ENCODE measurements at places on chromosomes 1 and 21. TPM values are rescaled to one million over a fixed set of nuclear protein-coding genes. Genes with fewer than 3 reads are reported as not detected.

- DNase-seq: no peak
These were observed 111.8 kb upstream of the PRMT6 start for GRCh38 chr1:106944721-106945120.

GRCh38 chr1:162549001-162549400, 12.5 kb upstream of the UAP1 start:
- no peak for DNase-seq

DNA sequence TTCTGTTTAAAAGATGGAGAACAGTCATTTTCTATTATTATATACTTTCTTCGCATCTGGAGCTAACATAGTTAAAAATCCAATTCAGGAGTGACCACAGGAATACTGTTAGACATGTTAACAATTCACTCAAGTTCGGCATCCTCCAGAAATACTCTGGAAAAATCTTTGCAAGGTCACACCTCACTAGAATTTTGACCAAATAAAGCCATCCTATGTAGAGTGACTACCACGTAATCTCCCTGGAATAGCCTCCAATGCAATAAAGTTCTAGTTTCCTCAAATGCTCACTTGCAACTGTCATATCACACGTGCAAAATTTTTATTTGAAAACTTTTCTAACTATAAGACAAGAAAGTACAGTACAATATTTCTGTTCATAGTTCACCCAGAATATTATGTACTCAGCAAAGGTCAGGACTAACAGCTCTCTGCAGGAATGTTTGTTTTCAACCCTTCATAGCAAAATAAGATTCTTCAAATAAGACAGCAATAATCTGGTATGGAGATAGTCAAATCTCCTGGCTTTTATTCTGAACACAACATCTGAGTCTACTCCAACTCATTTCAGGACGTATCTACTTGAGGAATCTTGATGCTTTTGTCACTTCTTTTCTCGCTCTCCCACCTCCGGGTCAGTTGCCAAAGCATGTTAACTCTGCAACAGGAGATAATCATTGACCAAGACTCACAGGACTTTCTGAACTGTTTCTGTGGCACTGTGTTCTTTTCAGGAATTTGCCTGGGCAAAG, 82.6 kb downstream of the GDAP2 start:
- no peak for DNase-seq

GRCh38 chr21:33121715-33122475, 52.0 kb downstream of the OLIG1 start:
- no peak for DNase-seq

- no peak for DNase-seq
These were observed 11.8 kb upstream of the DENND1B start for GRCh38 chr1:197787056-197787455.

- no peak for DNase-seq
These were observed 278.8 kb downstream of the AMY1C start for GRCh38 chr1:104028416-104029035.

DNA sequence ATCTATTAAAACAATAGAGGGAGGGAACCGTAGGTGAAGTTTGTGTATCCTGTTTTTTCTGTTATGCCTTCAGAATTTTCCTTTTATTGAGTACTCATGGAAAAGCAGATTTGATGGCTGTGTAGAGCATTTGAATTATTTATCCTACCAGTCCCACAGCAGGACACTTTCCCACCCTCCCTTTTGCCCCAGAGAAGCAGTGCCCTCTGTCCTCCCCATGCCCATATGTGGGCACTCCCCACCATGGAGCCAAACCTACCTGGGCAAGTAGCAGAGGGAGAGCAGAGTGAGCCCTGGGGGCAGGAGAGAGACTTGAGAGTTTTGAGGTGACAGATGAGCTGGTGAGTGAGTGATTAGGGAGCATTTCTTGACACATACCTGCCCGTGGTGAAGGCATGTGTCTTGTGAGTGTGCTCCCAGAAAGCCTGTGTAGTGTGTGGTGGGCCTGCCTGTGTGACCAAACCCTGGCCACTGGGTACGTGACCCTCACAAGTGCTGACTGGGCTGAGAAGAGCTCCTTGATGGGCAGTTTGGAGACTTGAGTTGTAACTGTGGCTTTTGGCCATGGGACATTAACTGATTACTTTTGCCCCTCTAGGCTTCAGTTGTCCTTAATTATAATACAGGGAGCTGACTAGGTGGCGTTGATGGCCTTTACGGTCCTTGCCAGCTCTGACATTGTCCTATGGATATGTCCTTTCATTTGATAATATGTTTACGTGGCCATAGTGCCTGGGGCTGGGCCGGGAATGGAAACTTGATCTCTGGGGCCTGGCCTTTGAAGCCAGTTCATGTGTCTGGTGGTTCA, 3.6 kb downstream of the PSEN2 start:
- DNase-seq: no peak

GRCh38 chr1:231581859-231582258, 44.7 kb upstream of the DISC1 start:
- no peak for DNase-seq

DNA sequence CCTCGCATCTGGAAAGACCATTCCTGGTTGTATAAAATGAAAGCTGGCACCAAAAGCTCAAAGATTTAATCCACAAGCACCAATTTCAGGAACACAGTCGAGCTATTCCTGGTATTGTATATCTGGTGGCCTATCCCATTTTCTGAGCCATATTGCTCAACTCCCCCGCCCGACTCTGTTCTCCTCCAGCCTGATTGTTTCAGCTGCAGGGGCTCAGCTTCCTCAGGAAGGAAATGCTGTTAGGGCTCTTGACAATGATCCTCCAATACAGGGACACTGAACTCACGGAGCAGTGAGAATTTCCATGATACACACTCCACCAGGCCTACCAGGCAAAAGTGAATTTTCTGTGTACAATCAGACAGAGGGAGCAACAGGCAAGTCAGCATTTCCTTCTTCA, 16.9 kb upstream of the TDRD10 start:
- DNase-seq: no peak

DNA sequence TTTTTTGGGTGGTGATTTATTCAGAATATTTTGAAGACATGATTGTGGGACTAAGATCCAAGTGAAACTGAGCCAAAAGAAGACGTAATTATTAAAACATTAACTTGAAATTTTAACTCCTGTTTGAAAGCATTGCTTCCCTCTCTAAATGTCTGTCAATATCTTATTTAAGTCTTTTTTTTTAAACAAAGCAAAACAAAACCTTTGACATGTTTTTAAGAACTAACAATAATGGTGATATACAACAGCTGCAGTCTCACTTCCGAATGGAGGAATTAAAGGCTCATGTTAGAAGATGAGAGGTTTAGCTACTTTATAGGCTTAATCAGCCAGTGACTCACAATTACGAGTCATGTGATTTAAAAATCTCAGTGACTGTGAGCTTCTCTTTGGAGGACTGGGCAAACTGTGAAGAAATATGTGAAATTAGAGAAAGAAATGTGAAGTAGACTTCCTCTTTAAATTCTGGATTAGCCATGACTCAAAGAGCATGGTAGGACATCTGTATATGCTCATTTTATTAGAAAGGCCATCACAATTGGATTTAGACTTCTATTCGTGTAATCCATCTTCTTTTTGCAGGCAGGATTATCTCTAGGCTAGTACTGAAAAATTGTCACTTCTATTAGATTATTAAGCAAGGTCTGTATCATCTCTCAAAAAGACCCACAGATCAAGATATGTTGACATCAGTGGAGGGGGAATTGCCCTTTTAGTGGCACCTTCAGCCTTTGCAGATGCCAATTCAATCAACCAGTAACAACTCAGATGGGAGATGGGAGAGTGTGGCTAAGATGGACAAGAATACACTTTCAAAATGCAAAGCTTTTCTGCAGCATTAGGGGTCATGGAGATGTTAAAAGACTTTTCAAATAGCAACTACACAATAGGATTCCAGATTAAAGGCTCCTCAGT, 28.7 kb downstream of the KCNA3 start:
- DNase-seq: no peak

- no peak for DNase-seq
These were observed 113.1 kb upstream of the GRIK3 start for GRCh38 chr1:37147392-37147831.

GRCh38 chr1:226625832-226626576, 77.4 kb downstream of the STUM start:
- DNase-seq: peak; percentile 68

GRCh38 chr21:31329456-31330143, 14.5 kb downstream of the TIAM1 start:
- no peak for DNase-seq

GRCh38 chr1:202615501-202616354, 94.5 kb downstream of the SYT2 start:
- no peak for DNase-seq

- DNase-seq: no peak
These were observed 85.4 kb downstream of the TBX15 start for GRCh38 chr1:118902711-118903191.

- peak; percentile 94 for DNase-seq
These were observed 335.7 kb upstream of the SNX7 start for GRCh38 chr1:98325646-98326440.

DNA sequence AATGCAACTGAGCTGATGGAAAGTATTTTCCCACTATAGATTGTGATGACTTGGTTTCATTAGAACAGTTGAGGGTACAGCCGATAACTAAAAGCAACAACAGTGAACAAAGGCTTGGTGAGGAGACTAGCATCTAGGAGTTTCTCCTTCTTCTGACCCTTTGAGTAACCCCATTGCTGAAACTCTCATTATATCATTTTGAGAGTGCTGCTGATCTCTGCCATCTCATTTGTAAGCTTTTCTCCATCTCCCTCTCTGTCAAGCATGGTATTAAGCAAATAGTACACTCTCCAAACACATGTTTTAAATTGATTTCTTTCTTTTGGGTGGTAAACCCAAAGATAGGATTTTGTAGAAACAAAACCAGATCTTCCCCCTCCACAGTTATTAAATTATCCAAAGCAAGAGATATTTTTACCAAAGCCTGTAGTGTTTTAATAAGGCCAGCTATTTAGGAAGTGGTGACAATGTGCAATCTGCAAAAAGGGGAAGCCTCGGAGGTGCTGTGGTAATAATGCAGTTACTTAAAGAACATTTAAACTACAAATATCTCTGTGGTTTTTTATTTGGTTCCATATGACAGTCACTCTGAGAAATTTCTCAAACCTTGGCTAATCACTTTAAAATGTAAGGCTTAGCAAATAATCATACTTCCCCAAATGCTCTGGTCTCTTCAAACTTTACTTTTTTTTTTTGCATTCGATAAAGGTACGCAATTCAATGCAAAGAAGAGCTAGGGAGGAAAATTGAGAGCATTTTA, 287.5 kb downstream of the HLX start:
- no peak for DNase-seq

DNA sequence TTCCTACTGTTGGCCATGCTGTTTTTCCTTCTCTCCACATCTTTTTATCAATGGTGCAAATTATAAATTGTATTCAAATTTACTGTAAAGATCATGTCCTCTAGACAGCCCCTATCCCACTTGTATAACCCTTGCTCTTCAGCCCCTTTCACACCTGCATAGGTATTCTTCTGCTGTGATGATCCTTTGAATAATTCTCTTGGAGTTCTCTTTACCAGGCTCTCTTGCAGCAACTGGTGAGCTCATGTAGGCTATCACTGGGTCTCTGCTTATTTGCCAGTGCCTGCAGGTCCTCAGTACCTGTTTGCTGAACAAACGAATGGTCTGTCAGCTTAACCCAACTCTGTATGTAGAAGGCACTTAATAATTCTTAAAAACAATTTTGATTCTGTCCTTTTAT, 8.2 kb downstream of the PTPRC start:
- no peak for DNase-seq

DNA sequence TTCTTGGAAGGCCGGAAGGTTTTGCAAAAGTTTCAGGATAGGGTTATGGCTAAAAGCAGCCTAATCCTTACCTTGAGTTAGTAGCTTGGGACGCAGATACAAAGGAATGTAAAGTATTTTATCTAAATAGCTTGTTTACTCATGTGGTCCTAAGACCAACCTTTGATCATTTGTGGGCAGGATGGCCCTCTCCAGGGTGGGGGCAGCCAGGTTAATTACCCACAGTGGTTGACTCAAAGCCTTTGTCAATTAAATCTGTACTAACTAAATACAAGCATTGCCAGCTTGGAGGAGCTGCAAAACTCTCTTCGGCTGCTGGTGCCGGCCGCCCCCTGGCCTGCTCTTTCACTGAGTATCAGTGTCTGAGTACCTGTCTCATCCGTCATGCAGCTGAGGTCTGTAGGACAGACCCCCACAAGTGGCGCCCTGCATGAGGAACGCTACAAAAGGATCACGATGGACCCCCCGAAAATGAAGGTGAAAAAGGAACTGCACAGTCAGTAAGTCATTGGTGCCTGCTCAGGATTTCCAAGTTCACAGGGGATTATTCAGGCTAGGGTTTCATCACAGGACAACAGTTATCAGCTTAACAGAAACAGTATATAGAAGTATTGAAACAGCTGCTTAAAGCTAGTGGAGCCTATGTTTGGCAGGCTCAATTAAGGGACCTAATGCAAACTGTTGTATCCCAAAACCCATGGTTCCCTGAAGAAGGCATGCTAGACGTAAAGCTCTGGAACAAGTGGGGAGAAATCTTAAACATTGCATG, 212.5 kb upstream of the MAP1LC3C start:
- no peak for DNase-seq

DNA sequence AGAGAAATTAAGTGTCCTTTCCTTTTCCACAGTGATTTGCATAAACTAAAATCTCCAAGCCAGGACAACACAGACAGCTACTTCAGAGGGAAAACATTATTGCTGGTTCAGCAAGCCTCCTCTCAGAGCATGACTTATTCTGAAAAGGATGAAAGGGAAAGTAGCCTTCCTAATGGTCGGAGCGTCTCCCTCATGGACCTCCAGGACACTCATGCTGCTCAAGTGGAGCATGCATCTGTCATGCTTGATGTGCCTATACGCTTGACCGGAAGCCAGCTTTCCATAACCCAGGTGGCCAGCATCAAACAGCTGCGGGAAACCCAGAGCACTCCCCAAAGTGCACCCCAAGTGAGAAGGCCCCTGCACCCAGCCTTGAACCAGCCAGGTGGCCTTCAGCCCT, 39.1 kb downstream of the CLEC20A start:
- no peak for DNase-seq

DNA sequence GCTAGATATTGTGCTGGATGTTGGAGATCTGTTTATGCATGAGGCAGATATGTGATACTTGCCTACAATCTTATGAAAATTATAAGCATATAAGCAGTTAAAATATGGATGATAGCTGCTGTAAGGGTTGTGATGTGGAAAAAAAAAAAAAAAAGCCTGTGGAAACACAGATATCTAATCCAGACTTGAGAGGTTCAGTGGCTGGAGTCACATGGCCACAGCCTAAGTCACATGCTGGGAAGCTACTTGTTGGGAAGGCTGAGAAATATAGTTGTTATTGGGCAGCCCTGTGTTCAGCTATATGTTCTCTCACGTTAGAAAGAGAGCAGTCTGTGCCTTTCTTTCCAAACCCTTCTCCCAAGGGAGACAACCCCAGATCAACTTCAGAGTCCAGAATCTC, 15.1 kb downstream of the RAVER2 start:
- no peak for DNase-seq

GRCh38 chr1:119554183-119554582, 47.2 kb downstream of the HSD3B1 start:
- no peak for DNase-seq

Gene GREM2
- 0.05 TPM for total RNA-seq

Gene DBT
- total RNA-seq: 11.0 TPM

Gene TEKT2
- not detected for total RNA-seq

Gene CFHR2
- not detected for total RNA-seq

Gene ZNF692
- total RNA-seq: 21.6 TPM

Gene CELA2A
- total RNA-seq: not detected

Gene SLC9C2
- not detected for total RNA-seq

Gene ZNF684
- total RNA-seq: 3.5 TPM

Gene MAPKAPK2
- 88.0 TPM for total RNA-seq

Gene OR10J4
- total RNA-seq: not detected

Gene OR6F1
- not detected for total RNA-seq

Gene LRRC7
- total RNA-seq: 0.58 TPM

Gene NPPB
- not detected for total RNA-seq

Gene ATP6V1G3
- not detected for total RNA-seq

Gene NUDT4B
- total RNA-seq: 1.6 TPM

Gene BRDT
- total RNA-seq: not detected

Data from chondrocyte (in vitro differentiated cells).